ENCODE measurements at places on chromosomes 2 and 18. TPM values are rescaled to one million over a fixed set of nuclear protein-coding genes. Genes with fewer than 3 reads are reported as not detected.

DNA sequence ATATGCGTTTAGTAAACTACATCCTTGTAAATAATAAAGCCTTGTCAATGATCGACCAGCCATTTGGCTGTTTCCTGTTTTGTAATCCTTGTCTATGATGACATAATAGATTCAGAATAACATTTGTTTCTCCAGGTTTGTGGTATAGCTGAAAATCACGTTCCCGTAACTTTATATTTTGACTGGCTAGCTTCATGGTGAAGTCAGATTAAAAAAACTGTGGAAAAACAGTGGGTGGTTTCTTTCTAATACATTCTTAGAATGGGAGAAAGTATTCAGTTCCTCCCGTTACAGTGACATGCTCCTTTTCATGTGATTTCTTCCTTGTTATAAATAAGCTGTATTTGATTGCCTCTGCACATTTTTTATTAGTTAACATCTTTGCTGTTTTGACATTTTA, 366.9 kb downstream of the NYAP2 start:
- no peak for DNase-seq

DNA sequence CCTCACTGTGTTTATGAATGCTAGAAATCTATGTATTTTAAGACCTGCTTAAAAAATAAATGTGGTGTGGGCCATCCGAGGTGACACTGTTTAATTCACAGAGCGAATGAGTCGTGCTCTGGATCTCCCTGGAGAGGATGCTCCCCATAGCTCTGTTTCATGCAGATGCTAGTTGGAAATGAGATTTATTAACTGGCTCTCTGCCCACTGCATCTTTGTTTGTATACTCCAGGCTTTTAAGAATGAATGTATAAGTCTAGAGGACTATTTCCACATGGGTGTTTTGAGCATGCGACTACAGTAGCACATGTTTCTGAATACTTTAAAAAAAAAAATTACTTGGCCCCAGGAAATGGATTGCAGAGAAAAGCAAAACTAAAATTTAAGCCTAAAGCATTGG, 3.9 kb downstream of the MAPRE2 start:
- no peak for DNase-seq

- no peak for DNase-seq
These were observed 151.2 kb upstream of the BOD1L2 start for GRCh38 chr18:56995579-56996188.

DNA sequence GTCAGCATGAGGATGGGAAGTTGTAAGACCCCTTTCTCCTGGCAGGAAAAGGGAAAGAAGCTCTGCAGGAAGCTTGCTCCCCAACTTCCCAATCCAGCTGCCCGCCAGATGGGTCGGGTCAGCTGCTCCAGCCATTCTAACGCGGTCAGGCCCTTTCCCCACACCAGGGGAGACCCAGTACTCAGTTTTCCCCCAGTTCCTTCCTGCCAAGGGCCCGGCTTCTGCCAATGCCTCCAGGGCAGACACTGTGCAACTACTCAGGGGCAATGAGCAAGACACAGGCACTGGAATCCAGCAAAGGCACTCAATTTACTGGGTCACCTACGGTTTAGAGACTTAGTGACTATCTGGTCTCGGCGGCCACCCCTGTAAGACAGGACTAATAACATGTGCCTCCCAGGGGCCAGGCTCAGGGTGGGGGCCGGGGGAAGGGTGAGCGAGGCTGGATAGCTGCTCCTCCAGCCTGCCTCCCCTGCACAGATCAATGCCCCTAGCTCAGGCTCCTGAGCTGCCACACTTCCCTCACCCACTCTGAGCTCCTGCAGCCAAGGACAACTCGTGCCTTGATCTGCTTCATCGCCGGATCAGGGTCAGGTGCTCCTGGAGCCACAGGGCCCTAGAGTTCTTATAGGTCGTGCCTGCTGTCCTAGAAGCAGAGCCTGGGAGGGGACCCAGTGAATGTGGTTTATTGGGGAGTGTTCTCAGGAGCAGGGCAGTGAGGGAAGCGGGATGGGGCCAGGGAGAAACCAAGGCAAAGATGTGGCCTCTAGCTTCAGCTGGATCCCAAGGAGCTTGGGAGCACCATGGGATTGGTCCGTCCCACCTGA, 171.1 kb downstream of the ZFP36L2 start:
- no peak for DNase-seq

DNA sequence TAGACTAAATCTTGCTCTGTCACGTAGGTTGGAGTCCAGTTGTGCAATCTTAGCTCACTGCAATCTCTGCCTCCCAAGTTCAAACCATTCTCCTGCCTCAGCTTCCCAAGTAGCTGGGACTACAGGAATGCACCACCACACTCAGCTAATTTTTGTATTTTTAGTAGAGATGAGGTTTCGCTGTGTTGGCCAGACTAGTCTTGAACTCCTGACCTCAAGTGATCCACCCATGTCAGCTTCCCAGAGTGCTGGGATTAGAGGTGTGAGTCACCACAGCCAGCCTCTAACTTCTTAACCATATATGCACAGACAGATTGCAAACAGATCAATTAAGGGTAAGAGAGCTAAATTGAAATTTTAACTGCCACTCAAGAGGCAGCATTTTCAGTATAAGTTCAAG, 22.1 kb upstream of the CNGA3 start:
- no peak for DNase-seq

- DNase-seq = no peak
These were observed 41.1 kb downstream of the LIMS1 start for GRCh38 chr2:108575132-108575966.

DNA sequence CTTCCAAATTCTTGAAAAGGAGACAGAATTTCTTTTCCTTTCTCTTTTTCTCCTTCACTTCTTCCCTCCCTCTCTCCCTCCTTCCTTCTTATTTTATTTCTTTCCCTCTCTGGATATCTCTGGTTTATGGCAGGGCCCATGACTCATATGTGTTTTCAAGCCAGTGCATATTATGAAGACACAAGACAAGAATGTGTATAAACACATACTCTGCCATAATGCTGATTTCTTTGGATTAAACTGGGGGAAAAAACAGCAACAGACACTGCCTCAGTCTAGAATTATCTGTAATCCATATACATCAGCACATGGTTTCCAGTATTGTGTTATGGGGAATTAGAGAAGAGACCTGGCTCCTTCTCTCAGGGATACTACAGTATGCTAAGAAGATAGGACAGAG, 82.8 kb upstream of the CPO start:
- DNase-seq = no peak

GRCh38 chr2:143717053-143717452, 587.8 kb downstream of the ARHGAP15 start:
- no peak for DNase-seq

GRCh38 chr2:158300394-158300793, 156.2 kb downstream of the CCDC148 start:
- DNase-seq = no peak

GRCh38 chr2:47483191-47483590, 80.2 kb downstream of the MSH2 start:
- DNase-seq = no peak

GRCh38 chr2:37733251-37733650, 61.8 kb upstream of the CDC42EP3 start:
- DNase-seq = no peak

The TMEM247 gene
- not detected for total RNA-seq

GRCh38 chr18:21830532-21830931, 89.9 kb downstream of the MIB1 start:
- no peak for DNase-seq

The CLK1 gene
- 105 TPM for total RNA-seq
